Calu3 (cell line): ENCODE measurements at places on chromosomes 1 and 21.

DNA sequence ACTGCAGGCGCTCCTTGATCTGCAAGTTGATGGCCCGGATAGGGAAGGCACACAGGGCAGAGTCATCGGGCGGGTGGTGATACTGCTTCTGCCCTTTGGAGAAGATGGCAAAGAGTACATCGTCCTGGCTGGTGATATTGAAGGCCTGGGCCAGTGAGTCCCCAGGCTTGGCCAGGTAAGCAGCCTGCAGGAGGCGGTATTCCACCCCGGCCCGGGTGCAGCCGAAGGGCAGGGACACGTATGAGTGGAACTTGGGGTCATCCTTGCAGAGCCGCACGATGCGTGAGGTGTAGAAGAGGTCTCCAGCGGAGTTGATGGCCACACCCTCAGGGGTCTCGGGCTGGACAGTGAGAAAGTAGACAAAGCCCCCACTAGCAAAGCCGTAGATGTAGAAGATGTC lies 27.4 kb downstream of the PLXNA2 start:
- no peak for DNase-seq

GRCh38 chr1:7346070-7346596 lies 425.0 kb upstream of the VAMP3 start:
- no peak for DNase-seq

GRCh38 chr1:70778934-70779333 lies 268.7 kb downstream of the PTGER3 start:
- no peak for DNase-seq

DNA sequence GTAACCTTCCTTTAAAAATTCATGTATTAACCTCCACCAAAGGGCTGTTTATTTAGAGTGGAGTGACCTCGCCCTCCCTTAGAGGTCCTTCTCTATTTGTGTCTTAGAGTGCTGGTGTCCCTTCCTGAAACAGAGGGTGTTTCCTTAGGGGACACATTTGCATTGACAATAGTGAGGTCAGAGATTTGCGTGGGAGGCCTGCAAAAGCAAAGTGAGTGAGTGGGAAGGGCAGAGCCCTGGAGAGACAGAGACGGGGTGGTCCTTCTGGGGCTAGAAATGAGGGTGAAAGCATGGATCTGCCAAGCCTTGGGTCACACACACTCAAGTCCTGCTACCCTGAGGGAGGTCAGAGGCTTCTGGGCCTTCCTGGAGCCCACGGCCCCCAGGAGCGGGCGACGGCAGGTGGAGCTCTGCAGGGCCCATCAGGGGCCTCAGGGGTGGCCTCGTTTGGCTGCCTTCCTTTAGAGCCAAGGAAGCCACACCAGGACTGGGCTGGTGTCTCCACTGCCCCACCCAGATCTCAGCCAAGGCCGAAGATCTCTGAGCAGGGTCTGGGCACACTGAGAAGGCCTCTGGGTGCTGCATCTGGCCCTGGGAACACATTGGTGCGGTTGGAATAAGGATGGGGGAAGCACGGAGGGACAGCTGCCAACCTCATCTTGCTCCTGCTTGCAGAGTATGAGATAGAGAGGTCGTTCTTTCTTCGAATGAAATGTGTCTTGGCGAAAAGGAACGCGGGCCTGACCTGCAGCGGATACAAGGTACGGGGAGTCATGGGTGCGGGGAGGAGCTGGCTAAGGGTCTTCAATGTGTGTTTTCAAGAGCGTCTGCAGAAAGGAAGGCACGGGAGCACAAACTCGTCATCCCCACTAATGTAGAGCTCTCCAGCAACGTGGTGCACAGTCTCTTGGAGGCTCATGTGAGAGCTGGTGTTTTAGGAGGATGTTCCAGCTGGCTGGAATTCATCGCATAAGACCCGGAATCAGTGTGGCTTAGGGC lies 23.8 kb downstream of the SIM2 start:
- DNase-seq: no peak
